ENCODE measurements at places on chromosomes 12 and 14.
A peak's percentile ranks its signal among the peaks of the same experiment; 100 is the strongest.

GRCh38 chr12:33253178-33253577, 186.4 kb downstream of the SYT10 start:
- DNase-seq, result no peak

GRCh38 chr12:50032515-50032853, 7.2 kb upstream of the RACGAP1 start:
- no peak for DNase-seq

DNA sequence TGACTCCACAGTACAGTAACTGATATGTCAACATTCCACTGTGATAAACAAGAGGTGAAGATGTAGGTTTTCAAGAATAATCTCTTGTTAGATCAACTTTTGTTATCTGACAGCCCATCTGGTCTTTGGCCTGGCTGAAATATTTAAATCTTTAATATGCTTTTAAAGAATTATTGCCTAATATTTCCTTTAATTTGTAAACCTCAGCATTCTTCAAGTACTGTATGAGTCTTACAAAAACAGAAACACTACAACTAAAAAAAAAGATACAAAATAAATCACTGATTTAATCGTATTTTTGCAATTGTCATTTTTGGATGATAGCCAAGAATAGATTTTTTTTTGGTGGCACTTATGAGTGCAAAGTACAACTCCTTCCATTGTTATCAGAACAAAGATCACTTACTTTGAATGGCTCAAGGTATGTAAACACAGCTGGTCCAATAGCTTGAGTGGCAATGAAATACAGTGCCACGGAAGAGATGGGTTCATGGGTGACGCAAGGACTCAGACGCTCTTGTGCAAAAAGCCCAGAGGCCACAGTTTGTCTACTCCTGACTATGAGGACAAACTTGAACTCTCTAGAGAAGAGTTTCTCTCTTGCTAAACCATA, 109.5 kb downstream of the PAX9 start:
- no peak for DNase-seq

DNA sequence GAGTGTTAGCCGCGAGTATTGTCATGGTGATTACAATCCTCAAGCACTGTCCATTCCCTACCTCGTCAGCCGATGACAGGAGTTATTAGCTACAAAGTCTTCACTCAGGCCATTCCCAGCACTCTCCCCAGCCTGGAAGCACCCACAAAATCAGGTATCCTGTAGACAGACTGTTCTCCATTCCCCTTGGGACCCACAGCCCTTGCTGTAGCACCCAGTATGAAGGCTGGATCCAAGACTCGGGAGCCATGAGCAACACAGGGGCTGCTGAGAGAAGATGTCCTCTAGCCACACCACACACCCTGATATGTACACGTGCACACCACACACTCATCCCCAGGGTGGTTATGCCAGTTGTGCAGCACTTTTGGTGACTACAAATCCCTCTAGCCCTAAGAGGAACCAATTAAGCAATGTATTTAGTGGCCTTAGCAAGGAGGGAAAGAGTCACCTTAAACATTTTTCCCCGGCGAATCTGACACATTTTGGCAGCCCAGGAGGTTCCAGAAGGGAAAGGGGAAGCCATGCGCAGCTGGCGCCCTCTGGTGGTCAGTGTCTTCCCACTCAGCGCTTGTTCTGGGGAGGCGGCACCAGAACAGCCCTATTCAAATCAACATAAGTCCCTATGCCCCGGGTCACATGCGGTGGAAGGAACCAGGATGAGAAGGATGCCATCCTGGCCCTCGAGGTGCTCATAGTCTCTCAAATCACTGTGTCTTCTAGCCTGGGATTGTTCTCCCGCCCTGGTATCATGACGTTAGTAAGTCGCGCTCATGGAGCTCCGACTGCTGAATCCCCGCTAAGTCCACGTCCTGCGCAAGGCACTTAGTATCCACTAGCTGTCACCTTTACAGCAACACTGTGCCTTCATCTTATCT, 96.9 kb downstream of the GCH1 start:
- peak; percentile 31 for DNase-seq

DNA sequence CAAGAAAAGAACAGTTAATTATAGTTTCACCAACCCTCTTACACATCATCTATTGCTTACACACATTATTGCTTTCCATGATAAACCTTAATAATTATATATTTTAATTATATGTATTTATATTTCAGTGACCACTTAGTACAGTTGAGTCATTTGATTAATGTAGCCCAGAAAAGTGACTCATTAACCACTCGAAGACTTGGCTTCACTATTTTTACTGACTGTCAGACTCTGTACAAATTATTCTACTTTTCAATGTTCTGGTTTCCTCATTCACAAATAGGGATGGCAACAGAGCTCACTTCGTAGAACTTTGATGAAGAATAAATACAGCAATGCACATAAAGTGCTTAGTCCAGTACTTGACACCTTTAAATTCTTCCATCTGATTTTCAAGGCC, 98.3 kb downstream of the CFAP54 start:
- no peak for DNase-seq

- no peak for DNase-seq
Measured at GRCh38 chr12:2225696-2226095, 172.9 kb downstream of the CACNA1C start.

DNA sequence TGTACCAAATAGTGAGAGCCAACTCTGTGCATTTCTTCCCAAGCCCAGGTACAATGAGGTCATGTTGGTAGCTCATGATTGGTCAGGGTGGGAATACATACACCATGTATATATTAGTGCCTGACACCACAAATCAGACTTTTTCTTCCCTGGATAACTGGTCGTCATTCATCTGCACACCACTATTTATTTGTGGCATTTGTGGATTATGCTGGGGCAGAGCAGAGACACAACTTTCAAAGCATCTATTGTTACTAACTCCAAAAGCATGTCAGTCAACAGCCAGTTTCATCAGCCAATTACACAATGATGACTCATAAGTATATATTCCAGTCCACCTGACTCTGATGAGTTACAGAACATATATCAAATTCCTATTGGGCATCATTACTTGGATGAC, 181.7 kb downstream of the ADAMTS20 start:
- DNase-seq, result no peak

DNA sequence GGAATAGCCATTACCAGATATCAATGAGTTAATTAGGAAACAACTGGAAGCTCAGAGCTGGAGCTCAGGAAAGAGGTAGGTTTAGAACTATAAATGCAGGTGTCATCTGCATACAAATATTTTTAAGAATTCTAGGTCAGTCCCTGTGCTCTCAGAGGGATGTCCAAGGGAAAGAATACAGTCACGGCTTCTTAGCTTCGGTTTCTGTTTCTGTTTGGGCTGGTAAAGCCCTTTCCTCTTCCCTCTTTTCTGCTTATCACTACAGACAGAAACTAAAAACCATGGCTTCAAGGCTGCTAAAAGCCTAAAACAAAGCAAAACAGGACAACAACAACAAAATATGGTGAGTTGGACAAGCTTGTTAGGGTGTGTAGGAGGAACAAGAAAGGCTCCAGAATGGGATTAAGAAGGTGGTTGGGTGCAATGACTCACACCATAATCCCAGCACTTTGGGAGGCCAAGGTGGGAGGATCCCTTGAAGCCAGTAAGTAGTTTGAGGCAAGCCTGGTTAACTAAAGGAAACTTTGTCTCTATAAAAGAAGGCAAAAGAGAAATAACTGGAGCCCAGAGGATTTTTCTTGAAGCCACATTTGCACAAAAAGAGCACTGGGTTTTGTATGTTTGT, 113.0 kb downstream of the SEC23A start:
- DNase-seq, result no peak

DNA sequence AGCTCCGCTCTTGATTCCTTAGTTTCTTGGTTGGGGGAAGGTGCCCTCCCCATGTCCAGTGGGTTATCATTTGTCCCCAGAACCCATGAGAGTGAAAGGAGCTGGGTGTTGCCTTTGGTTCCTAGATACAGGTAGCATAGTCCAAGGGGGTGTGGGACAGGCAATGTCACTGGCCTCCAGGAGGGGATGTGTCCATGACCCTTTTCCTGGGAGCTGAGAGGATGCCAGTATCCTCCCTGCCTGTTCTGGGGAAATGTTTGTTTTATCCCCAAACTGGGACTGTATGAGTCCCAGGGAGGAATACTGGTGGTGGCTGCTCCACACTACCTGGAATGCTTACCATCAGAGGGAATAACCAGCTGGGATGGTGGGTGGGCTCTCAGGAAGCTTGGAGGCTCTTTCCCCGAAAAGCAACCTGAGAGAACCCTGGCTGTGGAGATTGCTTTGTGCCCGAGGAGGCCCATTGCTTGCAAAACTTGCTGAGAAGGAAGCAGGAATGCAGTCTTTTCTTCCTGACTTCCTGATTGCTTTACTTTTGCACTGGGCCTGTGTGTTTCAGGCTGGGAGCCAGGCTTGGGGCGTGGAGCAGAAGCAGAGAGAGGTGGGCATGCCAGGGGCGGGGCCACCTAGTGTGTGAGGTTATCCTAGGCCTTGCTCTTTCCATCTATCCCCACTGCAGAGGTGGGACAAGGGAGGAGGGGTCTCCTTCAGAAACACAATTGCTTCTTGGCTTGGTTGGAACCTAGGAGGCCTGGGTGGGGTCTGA, 715 bp upstream of the SLC10A1 start:
- DNase-seq, result no peak

GRCh38 chr12:120663741-120664140, 23.2 kb upstream of the MLEC start:
- DNase-seq, result no peak

DNA sequence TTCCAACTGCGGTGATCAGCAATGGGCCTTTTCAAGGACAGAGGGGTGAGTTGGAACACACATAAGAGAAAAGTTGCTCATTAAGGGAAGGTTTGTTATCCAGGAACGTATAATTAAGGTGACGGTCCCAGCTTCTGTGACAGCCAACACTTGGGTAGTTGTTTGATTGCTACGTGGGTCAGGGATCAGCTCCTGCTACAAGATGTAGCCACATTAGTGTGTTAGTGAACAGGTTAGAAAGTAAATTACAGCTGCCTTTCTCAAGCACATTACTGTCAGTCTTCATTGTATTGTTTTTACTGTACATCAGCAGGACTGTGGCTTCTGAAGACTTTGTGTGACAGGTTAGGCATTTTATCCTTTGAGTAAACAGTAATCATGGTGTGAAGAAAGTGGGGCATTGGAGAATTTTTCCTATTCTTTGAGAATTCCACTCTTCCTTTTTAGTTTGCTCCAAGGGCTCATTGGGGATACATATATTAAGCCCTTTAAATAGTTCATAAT, 230.5 kb downstream of the EGLN3 start:
- no peak for DNase-seq

- no peak for DNase-seq
Measured at GRCh38 chr14:92565040-92565717, 51.6 kb downstream of the RIN3 start.

DNA sequence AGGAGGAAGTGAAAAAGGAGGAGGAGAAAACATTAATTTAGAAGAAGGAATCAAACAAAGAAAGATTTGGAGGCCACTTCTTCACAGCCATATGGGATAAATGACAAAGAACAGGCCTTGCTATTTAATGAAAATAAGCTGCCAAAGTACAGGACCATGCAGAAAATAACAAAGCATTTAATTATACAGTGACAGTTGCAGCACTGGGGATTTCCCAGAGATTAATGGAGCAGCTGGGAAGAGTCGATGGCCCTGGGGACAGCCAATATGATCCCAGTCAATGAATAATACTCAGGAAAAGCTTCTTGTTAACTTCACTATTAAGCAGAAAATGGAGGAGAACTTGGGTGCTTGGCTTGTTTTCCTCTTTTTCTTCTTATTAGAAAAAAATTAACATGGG, 34.6 kb downstream of the RERG start:
- no peak for DNase-seq

DNA sequence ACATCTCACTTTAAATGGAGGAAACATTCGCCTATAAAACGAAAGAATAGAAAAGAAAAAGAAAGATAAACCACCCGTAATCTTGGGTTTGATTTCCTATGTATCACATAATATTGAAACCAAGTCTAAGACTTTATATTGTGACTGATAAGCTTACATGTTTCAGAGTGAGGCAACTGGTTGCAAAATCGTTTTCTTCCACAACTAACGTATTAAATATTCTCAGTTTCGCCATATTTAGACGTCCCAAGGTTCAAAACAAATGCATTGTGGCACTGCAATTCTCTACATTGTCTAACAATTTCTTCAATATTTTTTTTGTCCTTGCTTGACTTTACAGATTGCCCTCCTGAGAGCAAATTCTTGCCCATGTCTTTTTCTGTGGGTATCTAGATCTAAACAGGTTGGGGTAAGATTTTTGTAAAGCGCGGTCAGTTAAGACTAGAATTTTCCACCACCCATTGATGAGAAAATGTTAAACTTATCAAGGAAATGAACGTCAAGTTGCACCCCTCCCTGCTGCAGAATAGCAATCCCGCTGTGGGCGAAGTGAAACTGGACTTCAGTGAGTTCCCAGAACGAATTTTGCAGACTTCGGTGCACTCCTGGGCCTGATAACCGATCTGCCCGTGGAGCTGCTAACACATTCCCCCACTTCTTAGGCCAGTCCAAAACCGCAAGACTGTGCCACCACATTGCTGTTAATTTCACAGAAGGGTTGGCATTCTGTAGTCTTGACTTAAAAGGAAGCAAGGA, 2.7 kb downstream of the TBX3 start:
- DNase-seq, result no peak

- DNase-seq, result no peak
Measured at GRCh38 chr12:98037401-98038140, 477.8 kb upstream of the TMPO start.

- no peak for DNase-seq
Measured at GRCh38 chr14:69703047-69704039, 63.6 kb upstream of the SRSF5 start.

DNA sequence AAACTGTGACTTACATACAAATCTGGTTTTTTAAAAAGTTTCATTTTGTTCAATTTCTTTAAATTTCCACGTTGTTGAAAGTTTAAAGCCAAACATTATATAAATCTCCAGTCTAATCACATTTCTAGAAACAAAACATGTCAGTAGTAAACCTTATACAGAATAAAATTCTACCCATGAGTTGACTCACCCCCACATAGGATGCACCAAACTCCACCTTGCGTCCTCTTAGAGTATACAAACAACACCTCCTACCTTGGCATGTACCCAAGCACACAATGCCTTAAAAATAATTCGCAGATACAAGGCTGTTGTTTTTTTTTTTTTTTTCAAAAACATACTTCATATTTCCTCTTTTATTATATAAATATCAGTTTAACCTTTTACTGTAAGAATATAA, 3.3 kb downstream of the FBXL14 start:
- no peak for DNase-seq

DNA sequence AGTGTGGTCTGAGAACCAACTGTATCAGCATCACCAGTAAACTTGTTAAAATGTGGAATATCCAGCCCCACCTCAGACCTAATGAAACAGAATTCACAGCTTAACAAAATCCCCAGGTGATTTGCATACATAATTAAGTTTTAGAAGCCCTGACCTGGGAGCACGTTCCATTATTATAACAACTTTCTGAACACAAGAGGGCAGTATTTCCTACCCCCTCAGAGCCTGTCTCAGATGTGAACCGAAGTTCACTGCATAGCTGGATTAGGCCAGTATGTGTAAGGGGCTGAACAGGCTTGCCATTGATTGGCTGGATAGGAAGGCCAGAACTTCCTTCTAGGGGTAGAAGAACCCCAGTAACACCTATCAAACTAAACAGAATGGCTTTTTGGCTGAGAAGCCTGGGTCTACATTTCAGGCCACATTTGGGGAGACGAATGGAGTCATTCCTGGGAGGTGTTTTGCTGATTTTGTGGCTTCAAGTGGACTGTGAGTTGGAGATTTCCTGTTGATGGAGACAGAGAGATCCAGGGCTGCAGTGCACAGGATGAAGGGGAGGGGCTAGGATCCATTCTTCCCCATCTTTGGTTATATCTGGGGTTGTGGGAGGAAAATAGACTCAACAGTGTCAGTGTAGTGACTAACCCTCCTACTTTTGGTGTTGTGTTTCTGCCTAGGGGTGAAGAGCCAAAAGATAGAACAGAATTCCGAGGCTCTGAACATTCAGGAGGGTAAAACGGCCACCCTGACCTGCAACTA, 94.7 kb upstream of the OR4E1 start:
- DNase-seq, result no peak

Measured in hypothalamus (tissue), 51 donors.